Activated CD8-positive, alpha-beta memory T cell treated with anti-CD3 and anti-CD28 coated beads, Interleukin-2, amount 50 U/mL, for 48 hours (primary cell): ENCODE measurements at places on chromosomes 5 and 9.

GRCh38 chr5:168015506-168015905 is 275.9 kb upstream of the WWC1 start:
- DNase-seq, result no peak

DNA sequence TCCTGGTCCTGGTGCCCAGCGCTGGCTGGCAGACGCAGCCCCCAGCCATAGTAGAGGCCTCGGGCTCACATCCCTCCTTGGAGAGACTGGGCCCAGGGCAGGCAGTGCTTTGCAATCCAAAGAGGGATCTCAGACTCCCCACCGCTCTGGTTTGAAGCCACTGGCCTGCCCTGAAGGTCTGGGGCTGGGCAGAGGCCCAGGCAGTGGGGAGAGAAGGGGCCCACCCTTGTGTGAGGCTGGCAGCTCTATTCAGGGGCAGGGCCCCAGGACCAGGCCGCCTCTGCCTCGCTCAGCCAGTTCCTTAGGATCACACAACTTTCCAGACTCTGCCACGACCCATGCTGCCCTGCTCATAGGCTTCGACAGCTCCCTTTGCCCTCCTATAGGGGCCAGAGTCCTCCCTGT is 10.7 kb upstream of the SEC16A start:
- no peak for DNase-seq

GRCh38 chr9:74949859-74950855 is 2.6 kb downstream of the C9orf40 start:
- DNase-seq, result no peak

- no peak for DNase-seq
Observed at GRCh38 chr5:20833081-20833627, 845.2 kb upstream of the CDH18 start.

DNA sequence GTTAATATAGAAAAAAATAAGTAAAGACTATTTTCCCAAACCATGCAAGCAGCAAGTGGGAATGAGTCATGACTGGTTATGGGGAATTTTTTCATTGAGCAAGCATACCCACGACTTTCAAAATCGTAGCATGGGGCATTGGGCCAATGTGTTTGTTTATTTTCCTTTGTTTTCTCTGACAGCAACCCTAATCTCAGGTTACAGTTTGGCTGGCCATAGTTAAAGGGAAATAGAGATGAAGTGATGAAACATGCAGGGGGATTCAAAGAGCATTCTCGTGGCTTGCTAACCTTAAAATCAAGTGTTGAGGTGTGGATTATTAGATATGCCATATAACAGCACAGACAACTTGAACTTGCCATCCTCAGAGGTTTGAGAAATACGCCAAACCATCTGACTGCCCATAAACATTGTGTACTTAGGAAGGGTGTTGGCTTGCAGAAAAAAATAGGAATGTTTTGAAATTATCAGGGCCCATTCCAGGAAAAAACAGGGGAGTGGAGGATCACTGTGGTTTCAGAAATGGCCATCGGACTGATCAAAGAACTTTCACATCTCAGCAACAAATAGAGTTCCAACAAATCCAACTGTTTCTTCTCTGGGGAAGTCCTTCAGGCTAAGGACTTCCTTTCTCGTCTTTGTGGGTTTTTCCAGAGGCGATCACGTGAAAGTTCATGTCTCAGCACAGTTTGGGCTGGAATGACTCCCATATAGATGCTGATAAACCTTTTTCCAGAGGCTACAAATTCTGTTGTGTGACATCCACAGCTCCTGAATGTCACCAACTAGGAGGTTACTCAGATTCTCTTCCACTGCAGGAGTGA is 259.1 kb downstream of the SYK start:
- no peak for DNase-seq

GRCh38 chr5:128668921-128669320 is 130.9 kb upstream of the FBN2 start:
- DNase-seq, result no peak

GRCh38 chr9:18761742-18762300 is 271.2 kb downstream of the SAXO1 start:
- no peak for DNase-seq

DNA sequence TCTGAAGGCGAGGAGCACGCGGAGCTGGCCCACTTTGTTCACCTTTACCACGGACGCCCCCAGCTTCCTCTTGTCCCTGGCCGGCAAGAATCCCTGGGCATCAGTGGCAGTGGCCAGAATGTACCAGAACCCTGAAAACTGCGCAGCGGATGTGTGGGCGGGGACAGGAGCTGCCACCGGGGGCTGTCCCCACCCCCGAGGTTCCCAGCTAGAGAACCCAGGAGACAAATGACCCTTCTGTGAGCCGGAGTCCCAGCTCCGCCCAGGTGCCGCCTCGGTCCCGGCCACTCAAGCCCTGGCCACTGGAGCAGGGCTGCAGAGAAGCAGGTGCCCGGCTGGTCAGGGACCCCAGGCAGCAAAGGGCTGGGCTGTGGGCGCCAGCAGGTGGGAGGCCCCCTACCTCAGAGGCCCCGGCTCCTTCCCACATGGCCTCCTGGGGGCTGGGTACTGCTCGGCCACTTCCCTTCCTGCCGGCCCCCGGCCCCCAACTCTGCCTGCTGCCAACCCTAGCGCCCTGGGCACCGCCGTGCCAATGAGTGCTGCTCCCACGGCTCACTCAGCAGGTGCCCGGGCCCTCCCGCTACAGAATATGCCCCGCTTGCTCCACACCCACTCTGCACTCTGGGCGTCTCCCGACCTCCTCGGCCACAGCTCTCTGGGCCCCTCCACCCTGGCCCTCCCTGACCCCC is 713 bp downstream of the LCN10 start:
- DNase-seq, result peak; percentile 78
